ENCODE measurements at places on chromosomes 4 and X.

- DNase-seq, result peak; percentile 72
These were observed 1.8 kb downstream of the SEPTIN6 start for GRCh38 chrX:119690921-119691716.

GRCh38 chrX:118595501-118596042 is 100.0 kb downstream of the DOCK11 start:
- no peak for DNase-seq

- no peak for DNase-seq
These were observed 130.8 kb downstream of the ANAPC10 start for GRCh38 chr4:144967161-144967560.

GRCh38 chr4:1211371-1211770 is 37.6 kb downstream of the CTBP1 start:
- DNase-seq, result no peak

DNA sequence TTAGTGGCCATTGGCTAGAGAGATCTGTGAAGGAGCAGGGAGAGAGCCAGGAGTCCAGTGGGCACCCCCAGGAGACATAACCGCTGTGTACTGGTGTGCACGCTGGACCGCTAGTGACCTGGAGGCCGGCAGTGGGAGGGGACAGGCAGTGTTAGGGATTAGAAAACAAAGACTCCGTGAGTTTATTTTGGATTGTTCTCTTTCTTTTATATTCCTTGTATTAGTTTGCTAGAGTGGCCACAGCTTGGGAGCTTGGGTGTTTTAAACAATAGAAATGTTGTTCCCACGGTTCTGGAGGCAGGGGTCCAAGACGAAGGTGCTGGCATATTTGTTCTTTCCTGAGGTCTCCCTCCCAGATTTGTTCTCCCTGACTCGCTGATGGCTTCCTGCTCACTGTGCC is 266.4 kb downstream of the RAPGEF2 start:
- DNase-seq, result no peak

- DNase-seq, result no peak
These were observed 93.1 kb upstream of the LNX1 start for GRCh38 chr4:53684136-53685130.

GRCh38 chr4:177225605-177226004 is 84.1 kb upstream of the NEIL3 start:
- no peak for DNase-seq

- DNase-seq, result no peak
These were observed 32.3 kb downstream of the CHRNA9 start for GRCh38 chr4:40367451-40367850.

Measured in CD4-positive, alpha-beta T cell treated with Interleukin-4 for 1 hour (primary cell).